Breast epithelium (tissue), 4 donors: ENCODE measurements at places on chromosomes 4 and X. TPM values are rescaled to one million over a fixed set of nuclear protein-coding genes. Genes with fewer than 3 reads are reported as not detected.

GPRIN3 gene
- total RNA-seq, result 3.3 TPM

CTAG2 gene
- not detected for total RNA-seq

DUX4 gene
- not detected for total RNA-seq

ZAR1 gene
- not detected for total RNA-seq

CDX4 gene
- not detected for total RNA-seq

HELT gene
- total RNA-seq, result not detected

IL1RAPL1 gene
- 0.16 TPM for total RNA-seq

SHOX gene
- total RNA-seq, result 0.80 TPM

HPRT1 gene
- total RNA-seq, result 8.0 TPM

SHISA3 gene
- 3.8 TPM for total RNA-seq

PLS3 gene
- 69.4 TPM for total RNA-seq

KDR gene
- total RNA-seq, result 40.6 TPM

NR3C2 gene
- total RNA-seq, result 39.5 TPM

ZDHHC15 gene
- total RNA-seq, result 2.9 TPM

FHDC1 gene
- total RNA-seq, result 0.48 TPM

ARX gene
- total RNA-seq, result not detected

ATP5ME gene
- 179 TPM for total RNA-seq

TEX13B gene
- total RNA-seq, result not detected

C4orf36 gene
- total RNA-seq, result 6.6 TPM

SOD3 gene
- 22.0 TPM for total RNA-seq

RBMX2 gene
- 16.2 TPM for total RNA-seq

HSFX4 gene
- total RNA-seq, result not detected

TIMP1 gene
- total RNA-seq, result 85.9 TPM

SPANXA1 gene
- total RNA-seq, result not detected

GLRA2 gene
- not detected for total RNA-seq

ETDA gene
- total RNA-seq, result not detected

EDNRA gene
- 11.1 TPM for total RNA-seq

MMRN1 gene
- 31.9 TPM for total RNA-seq

LDB2 gene
- total RNA-seq, result 34.5 TPM

PPM1K gene
- total RNA-seq, result 26.2 TPM

MPP1 gene
- 55.4 TPM for total RNA-seq

ARSD gene
- total RNA-seq, result 83.3 TPM

LCORL gene
- 34.1 TPM for total RNA-seq

RPA4 gene
- total RNA-seq, result 4.6 TPM

PHOX2B gene
- not detected for total RNA-seq

EVC2 gene
- total RNA-seq, result 19.5 TPM

MAGEA2B gene
- total RNA-seq, result not detected

CFAP299 gene
- not detected for total RNA-seq

TMPRSS11B gene
- not detected for total RNA-seq

NUDT6 gene
- total RNA-seq, result 10.8 TPM

SAGE1 gene
- not detected for total RNA-seq

FBXO8 gene
- 29.2 TPM for total RNA-seq

MAGEB5 gene
- total RNA-seq, result not detected

HSD17B13 gene
- total RNA-seq, result 5.1 TPM

TASL gene
- total RNA-seq, result 1.4 TPM
